ENCODE measurements at places on chromosomes 5 and 9.
A peak's percentile ranks its signal among the peaks of the same experiment; 100 is the strongest.

DNA sequence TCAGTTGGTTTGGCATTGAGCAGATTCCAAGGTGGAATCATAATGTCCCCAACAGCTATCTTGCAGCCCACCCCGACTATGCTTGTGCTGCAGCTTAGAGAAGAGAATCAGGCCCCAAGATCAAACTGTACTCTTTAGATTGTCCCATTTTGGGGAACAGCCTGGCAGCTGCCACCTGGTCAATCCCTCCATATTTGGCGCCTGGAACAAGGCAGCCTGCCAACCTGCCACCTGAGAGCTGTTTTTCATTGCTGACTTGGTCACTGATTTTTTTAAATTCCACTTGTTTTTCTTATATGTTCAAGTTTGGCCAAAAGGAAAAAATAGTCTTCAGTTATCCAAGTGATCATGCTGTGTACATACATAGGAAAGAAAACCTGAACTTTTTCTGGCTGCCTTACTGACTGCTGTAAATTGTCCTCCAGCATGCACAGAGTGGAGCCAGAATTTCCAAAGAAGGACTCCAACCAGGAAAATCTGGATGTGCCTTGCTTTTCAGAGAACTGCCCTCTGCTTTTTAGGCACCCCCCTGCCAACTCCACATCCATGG, 504.2 kb downstream of the ENC1 start:
- no peak for DNase-seq

- no peak for DNase-seq
These were observed 33.9 kb upstream of the MAN2A1 start for GRCh38 chr5:109655841-109656240.

DNA sequence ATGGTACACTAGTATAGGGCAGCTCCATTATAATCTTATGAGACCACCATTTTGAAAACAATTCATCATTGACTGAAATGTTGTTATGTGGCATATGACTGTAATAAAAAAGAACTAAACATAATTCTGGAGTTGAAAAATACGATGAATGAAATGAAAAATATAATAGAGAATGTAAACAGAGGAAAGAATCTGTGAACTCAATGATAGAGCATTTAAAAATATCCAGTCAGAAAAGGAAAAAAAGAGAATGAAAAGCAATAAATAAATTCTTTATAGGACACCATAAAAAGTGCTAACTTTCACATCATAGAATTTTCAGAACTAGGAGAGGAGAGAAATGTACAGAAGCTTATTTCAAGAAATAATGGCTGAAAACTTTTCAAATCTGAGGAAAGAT, 17.6 kb upstream of the VCAN start:
- no peak for DNase-seq

DNA sequence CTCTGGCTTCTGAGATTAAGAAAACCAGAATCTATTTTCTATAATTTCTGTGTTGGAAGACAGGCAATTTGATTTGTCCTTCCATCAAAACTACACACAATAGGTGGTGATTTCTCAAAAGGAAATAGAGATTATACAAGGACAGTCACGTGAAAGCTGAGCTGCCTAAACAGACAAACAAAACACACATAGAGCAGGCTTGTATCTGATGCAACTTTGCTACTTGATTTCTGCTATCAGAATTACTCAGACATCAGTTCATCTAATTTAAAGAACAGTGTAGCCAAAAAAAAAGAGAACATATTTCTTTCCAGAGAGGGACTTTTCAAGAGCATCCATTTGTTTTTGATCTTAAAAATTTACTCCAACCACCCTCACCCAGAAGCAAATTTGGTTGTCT, 2128.3 kb upstream of the C9orf72 start:
- DNase-seq: no peak

DNA sequence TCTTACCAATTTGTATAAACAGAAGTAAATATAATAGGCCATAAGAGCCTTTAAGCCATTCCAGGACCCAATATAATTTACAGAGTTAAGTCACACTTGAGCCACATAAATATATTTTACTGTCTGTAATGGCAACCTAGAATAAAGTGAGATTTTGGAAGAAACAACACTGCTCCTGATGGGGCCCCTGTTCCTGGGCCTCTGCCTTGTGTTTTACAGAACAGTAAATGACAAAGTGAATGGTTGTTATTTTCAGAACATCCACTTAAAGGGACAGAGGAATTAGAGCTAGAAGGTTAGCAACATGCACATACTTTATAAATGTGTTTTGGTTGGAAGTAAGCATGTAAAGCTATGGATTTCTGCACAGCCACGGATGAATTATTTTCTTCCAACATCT, 3.6 kb downstream of the PTGER4 start:
- no peak for DNase-seq

- no peak for DNase-seq
These were observed 71.1 kb downstream of the FBXL7 start for GRCh38 chr5:15571081-15571480.

DNA sequence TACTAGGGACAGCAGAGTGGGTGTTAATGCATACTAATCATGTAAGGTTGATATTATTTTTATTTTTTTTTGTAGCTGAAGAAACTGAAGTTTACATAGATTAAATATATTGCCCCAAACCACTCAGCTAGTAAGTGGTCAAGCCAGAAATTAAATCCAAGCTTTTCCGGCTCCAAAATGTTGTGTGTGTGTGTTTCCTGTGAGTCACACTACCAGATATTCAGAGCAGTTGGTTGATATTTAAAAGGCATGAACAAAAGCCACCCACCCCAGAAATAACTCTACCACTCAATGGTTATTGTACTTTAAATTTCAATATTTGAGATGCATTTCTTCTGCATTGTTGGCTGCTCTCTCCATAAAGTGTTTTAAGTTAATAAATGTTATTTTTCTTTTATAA, 29.5 kb downstream of the KCNN2 start:
- DNase-seq: no peak

DNA sequence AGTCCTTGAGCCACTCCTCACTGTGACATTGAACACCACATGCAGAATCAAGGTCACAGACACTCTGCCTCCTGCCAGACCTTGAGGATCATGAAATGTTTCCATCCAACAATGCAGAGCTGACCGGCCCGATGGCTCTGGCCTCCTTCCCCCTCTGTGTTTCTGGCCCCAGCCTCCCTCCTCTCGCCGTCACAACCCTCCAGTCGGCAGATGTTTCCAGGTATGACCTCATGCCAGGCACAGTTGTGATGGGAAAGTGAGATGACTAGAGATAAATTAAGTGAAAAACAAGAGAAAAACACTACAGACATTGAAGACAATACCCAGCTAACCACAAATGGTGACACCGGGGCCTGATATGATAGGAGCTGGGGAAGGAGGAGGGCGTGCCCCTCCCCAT, 9.8 kb downstream of the NTNG2 start:
- no peak for DNase-seq

- DNase-seq: no peak
These were observed 34.5 kb downstream of the TRIO start for GRCh38 chr5:14177634-14178033.

DNA sequence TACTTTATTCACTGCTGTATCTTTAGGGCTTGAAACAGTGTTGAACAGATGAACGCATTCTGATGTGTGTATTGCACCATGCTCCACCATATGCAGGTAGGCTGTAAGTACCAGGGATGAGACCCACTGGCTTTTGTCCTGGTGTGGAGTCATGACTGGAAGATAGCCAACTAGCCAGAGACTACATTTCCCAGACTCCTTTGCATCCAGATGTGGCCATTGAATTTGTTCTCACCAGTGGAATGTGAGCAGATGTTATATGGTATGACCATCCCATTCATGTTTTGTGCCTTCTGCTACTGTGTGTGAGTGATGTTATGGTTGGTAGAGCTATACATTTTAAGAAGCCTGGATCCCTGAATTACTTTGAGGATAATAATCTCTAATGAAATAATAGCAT, 7.4 kb upstream of the FBXL7 start:
- DNase-seq: no peak

GRCh38 chr9:74245866-74246497, 251.2 kb upstream of the RORB start:
- DNase-seq: no peak

DNA sequence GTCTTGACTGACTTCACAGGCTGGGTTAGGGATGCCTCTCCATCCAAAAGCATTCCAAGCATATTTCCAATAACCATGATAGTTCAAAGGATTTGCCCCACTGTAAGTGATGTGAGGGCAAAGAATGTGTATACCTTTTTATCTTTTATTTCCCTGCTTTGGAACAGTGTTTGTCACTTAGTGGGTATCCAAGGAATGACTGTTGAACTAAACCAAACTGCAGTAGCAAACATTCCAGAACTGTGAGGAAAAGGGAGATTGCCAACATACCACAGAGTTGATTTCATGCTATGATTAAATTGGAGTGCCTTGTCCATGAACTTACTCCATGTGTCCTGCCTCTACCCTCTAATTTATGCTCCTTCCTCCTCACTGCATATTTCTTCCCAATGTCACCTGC, 400.0 kb downstream of the KIAA0825 start:
- no peak for DNase-seq

- no peak for DNase-seq
These were observed 8.3 kb downstream of the TLE4 start for GRCh38 chr9:79580055-79580454.

GRCh38 chr5:131984956-131985665, 26.3 kb downstream of the ACSL6 start:
- DNase-seq: no peak

GRCh38 chr5:138077064-138077696, 6.7 kb upstream of the WNT8A start:
- DNase-seq: peak; percentile 73

- no peak for DNase-seq
These were observed 130.3 kb upstream of the TARS1 start for GRCh38 chr5:33310451-33310850.

DNA sequence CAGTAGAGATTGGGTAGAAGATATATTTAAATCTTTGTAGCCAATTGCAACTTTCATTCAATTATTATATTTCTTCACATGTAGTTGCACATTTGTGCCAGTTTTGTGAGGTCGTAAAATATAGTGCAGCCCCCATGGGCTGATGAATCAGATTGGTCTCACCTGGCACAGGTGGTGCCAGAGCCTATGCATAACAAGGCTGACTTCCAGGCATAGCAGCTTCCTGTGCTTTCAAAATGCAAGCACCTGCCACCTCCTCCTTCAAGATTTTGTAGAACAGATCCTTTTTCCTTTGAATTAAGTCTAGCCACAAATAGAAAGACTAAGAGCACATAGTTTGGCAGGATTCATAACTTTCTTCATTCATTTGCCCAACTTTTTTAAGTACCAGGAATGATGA, 87.1 kb downstream of the STARD4 start:
- no peak for DNase-seq

GRCh38 chr5:170216257-170216864, 16.4 kb upstream of the C5orf58 start:
- peak; percentile 86 for DNase-seq

GRCh38 chr9:110258690-110259091, 2.4 kb upstream of the TXN start:
- DNase-seq: no peak

DNA sequence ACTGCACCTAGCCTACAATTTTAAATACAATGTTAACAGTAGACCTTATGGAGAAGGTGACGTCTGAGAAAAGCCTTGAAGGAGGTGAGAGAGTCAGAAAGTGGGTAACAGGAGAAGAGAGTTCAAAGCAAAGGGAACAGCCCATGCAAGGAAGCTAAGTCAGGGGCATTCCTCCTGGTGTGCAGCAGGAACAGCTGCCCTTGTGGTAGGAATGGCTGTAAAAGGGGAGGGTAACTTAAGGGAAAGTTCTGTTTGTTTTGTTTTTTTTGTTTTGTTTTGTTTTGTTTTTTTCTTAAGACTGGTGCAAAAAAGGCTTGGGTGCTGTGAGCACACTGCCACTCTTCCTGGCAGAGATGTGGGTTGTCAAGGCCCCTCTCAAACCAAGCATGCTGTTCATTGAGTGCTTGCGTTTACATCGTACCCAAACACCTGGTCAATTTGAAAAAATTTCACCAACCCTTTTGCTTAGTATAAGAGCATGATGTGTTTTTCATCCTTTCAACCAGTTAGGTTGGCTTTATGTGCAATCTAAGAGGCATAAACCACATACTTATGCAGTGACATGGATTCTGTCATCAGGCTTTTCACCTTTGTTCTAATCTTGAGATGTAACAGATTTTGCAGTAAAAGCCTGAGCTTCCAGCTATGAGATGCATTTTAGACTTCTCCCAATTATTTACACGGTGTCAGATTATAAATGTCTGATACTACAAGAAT, 279.7 kb downstream of the GLIS3 start:
- no peak for DNase-seq

DNA sequence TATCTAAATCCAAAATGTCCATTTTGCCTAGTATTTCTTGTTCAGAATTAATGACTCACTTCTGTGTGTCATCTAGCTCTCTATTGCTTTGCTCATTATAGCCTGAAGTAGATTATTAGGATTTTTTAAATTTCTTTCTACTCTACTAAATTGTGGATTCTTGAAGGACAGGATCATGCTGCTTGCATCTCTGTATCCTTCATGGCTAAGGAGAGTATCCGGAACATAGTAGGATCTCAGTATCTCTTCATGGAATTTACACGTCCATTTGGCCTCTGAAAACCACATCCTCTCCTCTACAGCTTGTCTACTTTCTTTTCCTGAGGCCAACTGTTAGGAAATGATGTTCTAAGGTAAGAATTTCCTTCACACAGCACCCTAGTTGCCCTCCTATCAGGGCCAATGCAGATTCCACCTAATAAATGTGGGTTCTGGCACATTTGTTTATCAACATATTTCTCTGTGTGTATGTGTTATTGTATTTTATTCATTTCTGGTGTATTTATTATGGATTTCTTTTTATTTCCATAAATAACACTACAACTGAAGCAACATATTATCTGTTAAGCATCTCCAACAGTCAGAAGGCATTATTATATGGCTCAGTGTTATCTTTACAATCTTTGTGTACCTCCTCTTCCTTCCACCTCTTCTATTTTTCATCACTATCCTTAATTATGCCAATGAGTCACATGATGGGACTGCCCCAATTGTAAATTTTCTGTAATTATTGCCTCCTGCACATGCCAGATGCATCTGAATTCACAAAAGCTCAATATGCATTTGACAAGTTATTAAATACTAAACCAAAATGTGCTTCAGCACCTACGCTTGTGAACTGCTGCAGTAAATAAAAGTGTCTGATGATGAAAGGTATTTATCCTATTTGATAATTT, 557.8 kb upstream of the TLE4 start:
- DNase-seq: no peak

DNA sequence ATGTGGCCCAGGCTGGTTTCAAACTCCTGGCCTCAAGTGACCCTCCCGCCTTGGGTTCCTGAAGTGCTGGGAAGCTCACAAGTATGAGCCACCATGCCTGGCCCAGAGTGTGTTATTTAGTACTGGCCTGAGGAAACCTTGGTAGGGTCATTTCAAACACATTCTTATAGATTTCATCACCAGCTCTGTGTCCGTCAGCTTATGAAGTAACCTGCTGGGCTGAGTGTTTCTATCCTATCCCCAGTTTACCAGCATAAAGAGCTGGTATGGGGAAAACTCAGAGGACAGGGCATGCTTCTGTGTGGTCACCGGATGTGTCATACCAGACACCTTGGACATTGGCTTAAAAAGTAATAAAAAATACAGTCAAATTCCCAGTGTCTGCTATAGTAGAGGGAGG, 45.3 kb downstream of the PTPN3 start:
- no peak for DNase-seq

- DNase-seq: peak; percentile 42
These were observed 1.9 kb downstream of the SLC31A2 start for GRCh38 chr9:113152699-113153098.

- DNase-seq: peak; percentile 69
These were observed 53.1 kb upstream of the TYRP1 start for GRCh38 chr9:12640016-12640587.

- no peak for DNase-seq
These were observed 4.5 kb upstream of the TLE1 start for GRCh38 chr9:81693671-81694378.

GRCh38 chr5:58455480-58455879, 4.4 kb downstream of the PLK2 start:
- DNase-seq: no peak
